Right atrium auricular region (tissue), 2 donors: ENCODE measurements at places on chromosomes 6 and 20. TPM values are rescaled to one million over a fixed set of nuclear protein-coding genes. Genes with fewer than 3 reads are reported as not detected.

MUC22 gene
- total RNA-seq = not detected

OPRL1 gene
- total RNA-seq = 0.75 TPM

CPNE1 gene
- total RNA-seq = 39.2 TPM

DNA sequence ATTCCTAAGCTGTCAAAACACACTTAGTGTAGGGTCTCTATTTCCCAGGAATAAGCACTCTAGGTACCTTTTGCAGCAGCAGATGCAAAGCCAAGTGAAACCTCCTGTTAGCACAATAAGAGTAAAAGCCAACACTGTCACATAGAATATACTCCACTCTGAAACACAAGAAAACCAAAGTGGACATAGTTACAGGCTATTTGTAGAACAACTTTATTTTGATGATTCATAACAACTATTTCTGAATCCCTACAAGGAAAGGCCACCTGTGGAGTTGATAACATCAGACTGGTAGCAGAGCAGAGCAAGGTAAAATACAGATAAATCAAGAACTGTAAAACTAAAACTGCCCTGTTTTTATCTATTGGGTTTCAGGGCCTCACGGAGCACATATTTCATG, 59.7 kb downstream of the ALDH5A1 start:
- no peak for DNase-seq

- DNase-seq = no peak
Observed at GRCh38 chr6:129369737-129370136, 340.2 kb downstream of the ARHGAP18 start.

GRCh38 chr20:33843854-33844253, 32.7 kb downstream of the CHMP4B start:
- DNase-seq = no peak
